ENCODE measurements at places on chromosomes 12 and 14.

DNA sequence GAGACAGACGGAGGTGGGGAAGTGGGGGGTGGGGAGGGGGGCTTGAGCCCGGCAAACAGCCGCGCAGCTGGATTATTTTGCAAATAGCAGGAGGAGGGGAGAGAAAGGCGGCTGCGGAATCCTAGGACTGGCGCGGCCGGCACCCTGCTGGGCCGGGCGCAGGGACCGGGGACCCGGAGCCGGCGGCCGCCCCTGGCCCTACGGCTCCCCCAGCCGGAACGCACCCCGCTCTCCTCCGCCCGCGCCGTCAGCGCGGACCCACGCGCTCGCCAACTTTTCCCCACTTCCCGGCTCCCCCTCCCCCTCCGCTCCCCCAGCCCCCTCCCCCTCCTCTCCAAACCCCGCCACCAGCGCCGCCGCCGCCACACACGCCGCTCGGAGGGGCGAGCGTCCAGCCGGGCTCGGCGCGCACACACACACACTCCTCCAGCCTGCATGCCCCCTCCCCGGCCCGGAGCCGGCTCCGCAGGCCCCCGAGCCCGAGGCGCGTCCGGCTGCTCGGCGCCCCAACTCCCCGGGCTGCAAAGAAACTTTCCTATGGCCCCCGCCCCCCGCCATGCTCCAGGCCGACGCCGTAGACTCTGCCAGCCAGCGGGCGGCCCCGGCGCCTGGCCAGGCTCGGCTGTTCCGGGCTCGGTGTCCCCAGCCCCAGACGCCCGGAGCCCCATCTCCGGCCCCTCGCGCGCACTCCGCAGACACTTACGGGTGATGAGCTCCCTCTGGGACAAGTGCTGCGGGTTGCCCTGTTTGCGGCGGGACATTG is 1.4 kb downstream of the BCL11B start:
- DNase-seq: no peak

- peak; percentile 39 for DNase-seq
Measured at GRCh38 chr12:4857472-4858291, 52.0 kb upstream of the KCNA1 start.

DNA sequence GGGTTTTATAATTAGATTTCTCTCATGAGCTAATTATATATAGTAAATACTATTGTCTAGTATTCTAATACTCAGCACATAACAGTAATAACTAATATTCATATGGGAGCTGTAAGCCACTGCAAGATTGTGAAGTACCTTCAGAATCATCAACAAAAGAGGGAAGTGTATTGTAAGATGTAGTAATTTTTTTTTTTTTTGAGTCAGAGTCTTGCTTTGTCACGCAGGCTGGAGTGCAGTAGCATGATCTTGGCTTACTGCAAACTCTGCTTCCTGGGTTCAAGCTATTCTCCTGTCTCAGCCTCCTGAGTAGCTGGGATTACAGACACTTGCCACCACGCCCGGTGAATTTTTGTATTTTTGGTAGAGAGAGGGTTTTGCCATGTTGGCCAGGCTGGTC is 3.1 kb downstream of the GPR33 start:
- no peak for DNase-seq

DNA sequence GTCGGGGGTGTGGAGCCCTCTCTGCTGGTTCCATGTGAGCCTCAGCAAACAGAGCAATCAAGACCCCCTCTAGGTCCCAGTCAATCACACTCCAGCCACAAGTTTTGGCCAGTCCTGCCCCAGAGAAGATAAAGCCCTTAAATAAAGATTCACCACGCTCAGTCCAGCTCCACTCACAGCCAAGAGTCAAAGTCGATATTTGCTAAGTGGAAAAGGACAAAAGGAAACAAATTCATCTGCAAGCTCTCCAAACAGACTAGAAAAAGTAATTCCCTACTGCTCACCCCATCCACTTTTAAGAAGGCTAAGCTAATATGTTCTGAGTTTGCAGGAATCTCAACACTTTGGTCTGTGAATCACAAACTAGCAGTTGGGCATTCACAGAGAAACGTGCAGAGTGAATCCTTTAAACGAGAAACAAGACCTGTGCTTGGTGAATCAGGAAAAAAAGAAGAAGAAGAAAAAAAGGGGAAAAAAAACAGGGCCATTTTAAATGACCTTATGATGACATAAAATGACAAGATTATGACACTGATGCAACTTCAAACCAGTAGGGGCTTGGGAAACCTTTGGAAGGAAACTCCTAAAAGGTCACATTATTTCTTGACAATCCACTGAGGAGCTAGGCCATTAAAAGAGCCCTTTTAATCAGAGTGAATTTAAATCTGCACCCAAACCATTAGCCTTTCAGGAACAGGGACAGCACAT is 41.8 kb upstream of the FOXN3 start:
- DNase-seq: no peak

GRCh38 chr14:97107760-97108159 is 310.6 kb downstream of the VRK1 start:
- DNase-seq: no peak

DNA sequence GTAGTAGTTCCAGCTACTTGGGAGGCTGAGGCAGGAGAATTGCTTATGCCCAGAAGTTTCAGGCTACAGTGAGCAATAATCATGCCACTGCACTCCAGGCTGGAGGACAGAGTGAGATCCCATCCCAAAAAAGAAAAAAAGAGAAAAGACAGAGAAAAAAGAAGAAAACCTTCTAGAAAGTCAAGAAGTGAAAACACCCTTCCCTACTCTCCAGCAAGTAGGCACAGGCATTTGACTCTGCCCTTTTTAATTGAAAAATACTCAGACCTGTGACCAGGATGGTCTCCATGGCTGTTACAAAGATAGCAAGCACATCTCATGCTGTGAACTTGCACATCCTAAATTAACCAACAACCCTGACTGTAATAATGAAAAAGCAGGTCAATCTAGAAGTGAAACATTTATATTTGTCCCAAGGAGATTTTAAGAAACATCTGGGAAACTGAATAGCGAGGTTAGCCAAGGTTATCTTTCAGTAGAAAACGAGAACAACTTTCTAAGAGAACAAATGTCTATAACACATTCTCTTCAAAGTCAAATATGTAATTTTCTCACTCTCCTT is 2.0 kb downstream of the TMTC1 start:
- DNase-seq: no peak

- DNase-seq: no peak
Measured at GRCh38 chr12:88958153-88958552, 377.9 kb upstream of the KITLG start.

- DNase-seq: no peak
Measured at GRCh38 chr12:127635838-127636237, 631.1 kb upstream of the TMEM132C start.

DNA sequence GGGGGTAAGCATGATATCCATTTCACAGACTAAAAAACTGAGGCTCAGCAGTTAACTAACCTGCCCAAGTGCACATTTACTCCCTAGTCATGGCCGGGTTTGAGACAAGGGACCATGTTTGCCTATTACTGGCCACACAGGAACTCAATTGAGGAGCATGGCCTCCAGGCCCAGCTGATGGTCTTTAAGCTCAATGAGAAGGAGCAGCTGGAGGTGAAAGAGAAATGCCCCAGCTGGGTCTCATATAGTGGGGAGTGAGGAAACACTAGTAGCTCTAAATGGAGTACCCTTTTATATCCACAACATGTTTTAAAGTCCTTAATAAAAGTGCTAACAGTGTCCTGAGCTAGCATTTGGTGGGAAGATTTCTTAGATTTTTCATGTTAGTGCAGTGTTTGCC is 1.6 kb downstream of the TDP1 start:
- DNase-seq: no peak

DNA sequence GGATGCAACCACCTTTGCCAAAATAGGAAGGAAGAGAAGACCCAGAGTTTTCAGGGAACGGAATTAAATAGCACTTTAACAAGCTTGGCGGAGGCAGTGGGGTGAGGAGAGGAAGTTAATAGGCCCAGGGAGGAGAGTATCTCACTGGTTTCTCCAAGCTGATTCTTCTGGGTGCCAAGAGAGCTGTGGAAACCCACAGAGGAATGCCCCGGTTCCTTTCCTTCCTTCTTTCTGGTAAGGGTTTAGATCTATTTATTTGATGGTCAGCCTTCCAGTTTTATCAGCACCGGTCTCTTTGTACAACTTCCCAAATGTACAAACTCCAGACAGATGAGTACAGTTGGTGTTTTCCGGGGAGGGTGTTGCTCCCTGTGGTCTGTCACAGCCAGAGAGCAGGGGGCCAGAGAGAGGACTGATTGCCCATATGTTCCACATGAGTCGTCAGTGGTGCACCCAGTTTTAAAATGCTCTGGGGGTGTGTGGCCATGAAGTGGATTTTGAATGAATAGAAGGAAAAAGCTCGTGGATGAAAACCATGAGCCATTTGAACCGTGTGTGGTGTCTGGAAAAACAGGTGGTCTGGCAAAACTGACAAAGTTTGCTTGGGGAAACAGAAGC is 26.6 kb downstream of the PRKCH start:
- DNase-seq: no peak

GRCh38 chr12:63795032-63795687 is 15.5 kb downstream of the RXYLT1 start:
- DNase-seq: no peak

GRCh38 chr14:68359837-68360552 is 432.9 kb downstream of the ZFP36L1 start:
- no peak for DNase-seq

DNA sequence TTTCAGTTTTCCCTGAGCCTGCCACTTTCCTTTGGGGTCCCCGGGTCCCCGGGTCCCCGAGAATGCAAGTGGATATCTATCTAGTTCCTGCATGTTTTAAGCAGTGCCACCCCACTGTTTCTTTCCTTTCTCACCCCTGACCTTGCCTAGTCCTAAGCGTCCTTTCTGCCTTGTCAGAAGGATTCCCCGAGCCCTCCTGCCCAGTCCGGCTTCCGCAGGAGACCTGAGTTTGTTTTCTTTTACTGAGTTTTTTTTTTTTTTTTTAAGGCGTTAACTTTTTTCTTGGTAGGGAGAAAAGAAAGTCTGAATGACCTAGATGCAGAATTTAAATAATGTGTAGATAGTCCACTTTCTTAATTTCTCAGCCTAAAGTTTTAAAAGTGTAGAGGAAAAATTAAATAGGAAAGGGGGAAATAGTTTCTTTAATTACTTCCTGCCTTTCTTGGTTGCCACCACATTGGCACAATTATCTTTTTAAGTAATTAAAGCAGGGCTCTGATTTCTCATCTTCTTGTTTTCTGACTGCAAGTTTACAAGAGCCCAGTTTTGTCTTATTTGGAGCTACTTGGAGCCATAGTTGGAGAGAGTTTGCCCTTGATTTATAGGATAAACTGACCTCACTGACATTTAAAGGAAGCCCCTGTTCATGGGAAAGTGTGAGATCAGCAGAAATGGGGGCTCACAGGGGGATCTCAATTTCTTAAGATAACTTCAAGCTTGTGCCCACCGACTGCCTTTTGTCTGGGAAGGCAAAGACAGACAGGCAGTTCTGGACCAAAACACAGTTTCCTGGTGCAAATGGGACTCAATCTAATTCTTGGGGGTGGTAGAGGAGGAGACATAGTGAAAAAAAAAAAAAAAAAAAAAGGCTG is 2.9 kb downstream of the PAX9 start:
- DNase-seq: no peak

DNA sequence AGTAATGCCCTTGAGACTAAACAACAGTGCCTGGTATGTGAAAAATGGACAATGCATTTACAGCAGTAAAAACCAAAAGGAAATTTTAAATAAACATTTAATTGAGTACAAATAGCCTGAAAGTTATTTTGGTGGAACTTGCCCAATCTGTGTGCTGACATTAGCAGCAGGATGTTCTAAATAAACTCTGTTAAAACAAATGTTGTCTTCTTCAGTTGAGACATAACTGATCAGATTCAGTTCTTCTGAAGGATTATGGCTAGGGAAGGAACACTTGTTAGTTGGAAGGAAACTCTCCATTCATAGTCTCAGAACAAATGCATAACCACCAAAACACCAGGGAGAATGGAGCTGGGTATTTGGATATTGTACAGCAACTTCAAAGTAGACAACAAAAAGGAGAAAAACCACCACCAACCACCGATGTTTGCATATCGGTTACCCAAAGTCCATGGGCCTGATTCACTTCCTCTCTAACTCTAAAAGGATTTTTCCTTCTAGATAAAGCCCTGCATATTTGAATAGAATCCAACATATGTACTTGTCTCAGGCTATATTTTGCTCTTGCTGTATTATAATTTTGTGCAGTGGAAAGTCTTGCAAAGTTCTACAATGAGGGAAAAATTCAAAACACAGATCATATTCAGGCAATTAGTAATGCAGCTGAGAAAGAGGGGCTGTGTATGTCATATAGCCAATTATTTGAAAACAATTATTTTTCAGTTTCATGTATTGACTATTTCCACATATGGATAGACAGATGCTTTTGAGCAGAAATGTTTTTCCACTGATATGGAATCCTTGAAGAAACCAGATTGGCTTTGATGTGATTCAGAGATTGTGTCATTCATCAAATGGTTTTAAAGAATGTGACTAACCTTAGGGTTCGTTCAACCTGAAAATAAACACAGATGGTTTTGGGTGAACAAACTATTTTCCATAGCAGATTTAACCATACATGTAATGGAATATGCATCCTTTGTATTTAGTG is 152.2 kb upstream of the BMP4 start:
- no peak for DNase-seq

- DNase-seq: no peak
Measured at GRCh38 chr12:128455851-128456250, 188.9 kb downstream of the TMEM132C start.

GRCh38 chr12:106873983-106874382 is 81.7 kb upstream of the TMEM263 start:
- no peak for DNase-seq

- DNase-seq: no peak
Measured at GRCh38 chr14:35338731-35339405, 46.7 kb downstream of the PSMA6 start.

GRCh38 chr12:128920468-128920867 is 67.2 kb downstream of the GLT1D1 start:
- no peak for DNase-seq

DNA sequence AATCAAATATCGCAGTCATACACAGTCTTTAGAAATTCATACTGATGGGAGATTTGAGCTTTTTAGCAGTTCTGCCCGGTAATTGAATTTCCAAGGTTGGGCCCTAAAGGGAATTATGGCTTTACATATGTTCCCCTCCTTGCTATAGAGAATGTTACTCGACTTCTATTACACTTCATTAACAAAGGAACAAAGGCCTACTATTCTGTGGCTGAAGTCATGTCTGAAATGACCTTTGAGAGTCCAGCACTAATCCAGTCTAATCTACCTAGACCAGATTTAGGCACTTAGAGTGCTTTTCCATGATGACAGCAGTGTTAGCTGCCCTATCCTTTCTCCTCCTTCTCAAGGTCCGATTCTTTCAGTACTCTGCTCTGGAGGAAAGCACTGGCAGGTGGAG is 305.3 kb downstream of the MED13L start:
- no peak for DNase-seq

- no peak for DNase-seq
Measured at GRCh38 chr12:6215120-6215807, 15.1 kb downstream of the CD9 start.

DNA sequence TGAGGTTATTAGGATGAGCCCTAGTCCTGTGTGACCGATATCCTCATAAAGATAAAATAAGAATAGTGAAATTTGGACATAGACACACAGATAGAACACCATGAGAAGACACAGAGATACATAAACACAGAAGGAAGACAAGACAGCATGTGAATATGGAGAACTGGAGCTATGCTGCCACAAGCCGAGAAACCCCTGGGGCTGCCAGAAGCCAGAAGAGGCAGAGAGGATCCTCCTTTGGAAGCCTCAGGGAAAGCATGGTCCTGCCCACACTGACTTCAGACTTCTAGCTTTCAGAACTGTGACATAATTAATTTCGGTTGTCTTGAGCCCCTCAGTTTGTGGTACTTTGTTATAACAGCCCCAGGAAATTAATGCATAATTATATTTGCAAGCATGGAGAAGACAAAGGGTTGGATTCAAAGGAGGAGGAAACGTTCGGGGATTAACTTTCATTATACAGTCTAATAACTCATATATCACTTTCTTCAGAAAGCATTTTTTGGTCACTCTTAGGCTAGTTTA is 1501.8 kb upstream of the FLRT2 start:
- DNase-seq: no peak
